SK-N-SH treated with all-trans-retinoic acid at 6 μM for 48 hours (cell line): ENCODE measurements at places on chromosomes 5 and 9.

DNA sequence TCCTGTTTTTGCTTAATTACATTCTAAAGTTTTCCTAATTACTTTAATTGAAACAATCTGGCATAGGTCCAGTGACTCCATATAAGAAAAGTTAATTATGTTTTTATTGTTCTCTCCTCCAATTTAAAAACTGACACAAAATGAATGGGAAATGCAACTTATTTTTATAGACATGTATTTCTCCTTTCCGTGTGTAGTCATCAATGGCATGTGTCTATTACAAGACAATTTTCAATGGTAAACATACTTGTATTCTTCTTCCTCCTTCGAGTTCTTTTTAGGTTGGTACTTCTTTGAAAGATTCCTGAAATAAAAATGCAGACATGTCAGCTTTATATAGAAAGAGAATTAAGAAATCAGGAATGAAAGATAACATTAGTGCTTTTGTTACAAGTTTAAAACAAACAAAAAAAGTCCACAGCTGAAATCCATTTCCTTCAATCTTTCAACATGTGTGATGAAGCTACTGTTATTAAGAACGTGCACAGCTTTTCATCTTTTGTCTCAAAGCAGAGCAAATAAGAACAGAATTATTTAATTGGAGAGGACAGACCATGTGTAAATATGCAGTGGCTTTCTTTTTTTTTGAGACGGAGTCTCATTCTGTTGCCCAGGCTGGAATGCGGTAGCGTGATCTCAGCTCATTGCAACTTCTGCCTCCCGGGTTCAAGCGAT lies 63.8 kb downstream of the FNBP1 start:
- ATAC-seq = no peak

DNA sequence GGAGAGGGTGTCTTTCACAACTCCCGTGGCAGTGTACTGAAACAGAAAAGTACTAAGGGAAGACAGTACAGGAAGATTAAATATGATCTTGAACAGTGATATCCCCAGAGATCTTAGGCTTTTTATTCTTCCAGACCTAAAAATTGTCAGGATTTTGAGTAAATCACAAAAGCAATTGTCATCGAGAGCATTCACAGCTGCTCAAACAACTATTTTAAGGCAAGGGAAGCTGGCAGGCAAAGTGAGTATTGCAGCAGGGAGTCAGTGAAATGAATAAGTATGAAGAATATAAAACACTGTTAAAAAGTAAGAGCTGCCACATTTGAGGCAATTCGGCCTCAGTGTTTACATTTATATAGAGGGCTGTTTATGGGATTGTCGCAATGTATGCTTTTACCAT lies 479.0 kb downstream of the CAAP1 start:
- ATAC-seq = no peak

DNA sequence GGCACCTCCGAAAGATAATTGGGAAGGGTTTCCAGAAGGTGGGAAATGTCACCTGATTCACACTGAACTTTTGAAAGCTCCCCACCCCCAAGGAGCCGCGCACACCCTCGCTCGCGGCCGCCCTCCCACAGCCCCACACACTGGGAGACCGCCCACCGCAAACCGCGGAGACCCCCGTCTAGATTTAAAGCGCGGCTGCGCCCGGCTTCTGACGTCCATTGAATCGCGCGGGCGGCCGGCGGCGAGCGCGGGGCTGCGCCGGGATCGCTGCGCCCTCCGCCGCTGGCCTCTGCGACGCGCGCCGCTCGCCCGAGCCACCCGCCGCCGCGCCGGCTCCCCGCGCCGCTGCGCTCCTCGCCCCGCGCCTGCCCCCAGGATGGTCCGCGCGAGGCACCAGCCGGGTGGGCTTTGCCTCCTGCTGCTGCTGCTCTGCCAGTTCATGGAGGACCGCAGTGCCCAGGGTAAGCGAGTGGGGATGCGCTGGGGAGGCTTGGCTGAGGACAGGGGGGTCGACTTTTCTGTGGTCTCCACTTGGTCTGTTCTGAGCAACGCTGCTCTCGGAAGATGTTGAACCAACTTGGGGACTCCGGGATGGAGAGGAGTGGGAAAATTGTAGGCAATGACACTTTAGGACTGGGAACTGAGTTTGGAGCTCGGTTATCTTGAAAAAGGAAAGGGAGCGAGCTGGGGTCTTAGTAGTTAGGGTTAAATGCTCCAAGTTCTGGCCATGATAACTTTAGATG lies at the start of gene FST:
Gene FST, plus strand, starts transcription at position 214 of the 743 bp plus-strand sequence. Its CDS starts 163 bp downstream, at position 377.
- ATAC-seq = peak; percentile 9

GRCh38 chr5:89967771-89968444 lies 441.6 kb downstream of the CETN3 start:
- peak; percentile 42 for ATAC-seq

DNA sequence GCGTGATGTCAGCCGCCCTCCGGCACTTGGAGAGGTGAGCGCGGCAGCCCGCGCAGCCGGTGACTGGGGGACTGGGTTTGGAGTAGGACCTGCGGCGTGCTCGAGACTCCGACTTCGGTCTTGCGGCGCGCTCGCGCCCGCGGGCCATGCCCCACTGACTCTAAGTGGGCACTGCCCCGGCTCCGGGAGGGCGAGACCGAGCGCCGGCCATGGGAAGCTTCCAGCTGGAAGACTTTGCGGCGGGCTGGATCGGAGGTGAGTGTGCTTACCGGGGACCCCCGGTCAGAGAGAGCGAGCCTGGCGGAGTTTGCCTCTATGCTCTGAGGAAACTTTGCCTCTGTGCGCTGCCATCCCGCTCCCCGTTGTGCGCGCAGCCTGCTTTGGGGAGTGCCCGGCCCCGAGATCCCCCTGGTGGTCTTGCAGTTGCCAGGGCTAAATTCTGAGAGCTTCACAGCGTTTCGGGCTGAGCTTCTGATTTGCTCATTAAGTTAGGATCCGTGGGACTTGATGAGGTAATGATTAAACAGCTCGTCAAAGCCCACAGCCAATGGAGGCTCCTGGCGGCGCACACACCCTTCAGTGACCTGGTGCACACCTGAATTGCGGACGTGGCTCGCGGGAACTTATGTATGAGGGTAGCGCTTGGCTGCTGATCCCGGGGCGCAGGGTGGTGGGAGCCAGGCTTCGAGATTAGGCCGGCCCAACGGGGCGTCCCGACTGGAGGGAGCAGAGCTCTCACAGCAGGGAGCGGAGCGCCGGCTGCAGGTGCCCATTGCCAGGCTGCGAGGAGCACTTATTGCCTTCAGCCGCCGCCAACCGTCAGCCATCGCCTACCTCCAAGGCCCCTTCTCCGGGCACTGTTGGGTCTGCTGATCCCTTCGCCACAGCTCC lies at the start of gene SLC25A48:
Gene SLC25A48, plus strand, starts transcription at position 25 of the 891 bp plus-strand sequence. Its CDS starts 185 bp downstream, at position 210.
- ATAC-seq = no peak

- ATAC-seq = no peak
Observed at GRCh38 chr5:135255461-135256178, 143.4 kb downstream of the MACROH2A1 start.

GRCh38 chr9:79287708-79288290 lies 284.0 kb upstream of the TLE4 start:
- ATAC-seq = peak; percentile 78

- ATAC-seq = 0 out of 3 replicates have a peak, but pooled peaks have one; percentile 51
Observed at GRCh38 chr5:129172580-129172979, 78.0 kb downstream of the ISOC1 start.

DNA sequence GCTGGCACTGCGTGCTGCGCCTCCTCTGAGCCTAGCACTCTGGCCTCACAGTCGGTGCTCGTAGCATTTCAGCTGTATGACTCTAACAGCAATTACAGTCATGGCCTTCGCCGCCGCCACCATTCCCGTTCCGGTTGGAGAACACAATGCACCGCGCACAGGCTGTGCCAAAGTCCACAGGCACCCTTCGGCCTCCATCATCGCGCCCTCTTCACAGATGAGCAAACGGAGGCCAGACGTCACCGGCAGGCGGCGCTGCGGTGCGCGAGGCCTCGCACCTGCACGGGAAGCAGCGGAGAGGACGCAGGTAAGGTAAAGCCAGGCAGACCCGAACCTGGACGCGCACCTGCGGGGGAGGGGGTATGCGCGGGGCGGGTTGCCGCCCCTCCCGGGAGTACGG lies 128.9 kb downstream of the BARX1 start:
- no peak for ATAC-seq

- no peak for ATAC-seq
Observed at GRCh38 chr5:51172903-51173626, 210.2 kb upstream of the ISL1 start.

DNA sequence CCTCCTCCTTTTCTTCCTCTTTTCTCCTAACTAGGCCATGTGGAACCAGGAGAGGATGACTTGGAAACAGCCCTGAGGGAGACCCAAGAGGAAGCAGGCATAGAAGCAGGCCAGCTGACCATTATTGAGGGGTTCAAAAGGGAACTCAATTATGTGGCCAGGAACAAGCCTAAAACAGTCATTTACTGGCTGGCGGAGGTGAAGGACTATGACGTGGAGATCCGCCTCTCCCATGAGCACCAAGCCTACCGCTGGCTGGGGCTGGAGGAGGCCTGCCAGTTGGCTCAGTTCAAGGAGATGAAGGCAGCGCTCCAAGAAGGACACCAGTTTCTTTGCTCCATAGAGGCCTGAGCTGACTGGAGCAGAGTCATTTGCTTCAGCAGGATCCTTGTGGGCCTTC lies 13.7 kb downstream of the NUDT2 start:
- no peak for ATAC-seq

DNA sequence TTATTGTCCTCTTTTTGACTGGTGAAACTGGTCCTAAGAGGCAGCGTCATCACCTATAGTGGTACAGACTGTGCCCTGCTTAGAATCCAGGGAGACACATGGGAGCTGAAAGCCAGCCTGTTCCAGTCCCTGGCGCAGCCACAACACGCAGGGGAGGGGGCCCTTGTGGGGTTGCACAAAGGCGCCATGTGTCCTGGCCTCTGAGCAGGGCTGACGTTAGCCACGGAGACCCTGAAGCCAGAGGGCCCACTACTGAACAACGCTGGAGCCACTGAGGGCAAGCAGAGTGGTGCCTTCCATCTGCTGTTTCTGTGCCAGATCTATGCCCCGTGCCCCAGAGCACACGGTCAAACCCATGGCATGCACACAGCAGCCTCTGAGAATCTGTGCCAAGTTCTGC lies 147.3 kb downstream of the ACTL7B start:
- ATAC-seq = no peak

GRCh38 chr5:61416010-61416409 lies 84.0 kb downstream of the ZSWIM6 start:
- ATAC-seq = peak; percentile 47

- ATAC-seq = no peak
Observed at GRCh38 chr5:169580964-169581363, 2.6 kb upstream of the SPDL1 start.

DNA sequence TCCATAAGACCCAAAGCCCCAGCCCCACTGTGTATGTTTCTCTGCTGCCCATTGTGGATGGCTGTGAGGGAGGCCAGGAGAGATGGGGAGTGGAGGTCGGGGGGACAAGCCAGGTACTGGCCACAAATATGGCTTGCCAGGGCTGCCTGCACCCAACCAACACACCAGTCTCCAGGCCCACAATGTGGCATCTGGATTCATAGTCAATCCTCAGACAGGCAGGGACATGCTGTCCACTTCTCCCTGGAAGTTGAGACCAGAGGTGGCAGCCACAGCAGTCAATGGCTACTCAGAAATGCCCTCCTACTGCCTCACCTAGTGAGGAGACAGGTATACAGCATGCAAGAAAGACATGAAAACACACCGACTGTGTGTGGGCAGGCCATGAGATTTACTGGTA lies 61.2 kb upstream of the SLC25A51 start:
- peak; percentile 3 for ATAC-seq

DNA sequence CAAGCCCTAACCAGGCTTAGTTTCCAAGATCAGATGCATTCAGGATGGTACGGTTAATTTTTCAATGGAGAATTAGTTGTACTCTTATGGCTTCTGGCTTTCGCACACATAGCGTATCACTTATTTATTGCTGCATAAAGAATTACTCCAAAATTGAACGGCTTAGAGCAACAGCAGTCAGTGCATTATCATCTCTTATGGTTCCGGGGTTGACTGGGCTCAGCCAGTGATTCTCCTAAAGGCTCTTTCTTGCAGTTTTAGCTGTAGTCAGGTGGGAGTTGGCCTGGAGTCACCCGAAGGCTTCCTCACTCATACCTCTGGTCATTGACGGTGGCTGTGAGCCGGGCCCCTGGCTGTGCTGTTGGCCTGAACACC lies 595 bp upstream of the GRHPR start:
- peak; percentile 41; the same call in 2 of the 3 replicates for ATAC-seq

DNA sequence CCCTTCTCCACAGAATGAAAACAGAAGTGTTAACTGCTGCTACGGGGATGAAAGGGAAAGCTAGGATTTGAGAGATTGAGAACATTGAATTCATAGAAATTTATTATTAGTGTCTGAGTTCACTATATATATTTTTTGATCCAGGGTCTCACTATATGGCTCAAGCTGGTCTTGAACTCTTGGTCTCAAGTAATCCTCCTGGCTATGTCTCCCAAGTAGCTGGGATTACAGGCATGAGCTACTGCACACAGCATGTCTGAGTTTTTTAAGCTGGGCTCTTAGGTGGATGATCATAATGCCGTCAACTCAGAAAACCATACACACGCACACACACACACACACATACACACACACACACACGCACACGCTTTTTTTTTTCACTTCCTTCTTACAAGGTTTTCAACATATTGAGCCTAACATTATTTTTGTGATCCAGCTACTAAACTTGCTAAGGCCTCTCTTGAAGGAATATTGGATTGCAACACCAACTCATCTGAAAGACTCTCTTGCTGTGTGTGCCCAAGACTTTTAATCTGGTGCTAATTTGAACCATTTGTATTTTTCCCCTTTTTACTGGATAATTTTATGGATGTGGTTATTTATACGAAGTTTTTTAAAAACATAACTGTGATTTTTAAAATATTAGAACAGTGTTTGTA lies 1045.4 kb downstream of the DTWD2 start:
- no peak for ATAC-seq

GRCh38 chr9:3299872-3300271 lies 225.9 kb downstream of the RFX3 start:
- no peak for ATAC-seq

- ATAC-seq = no peak
Observed at GRCh38 chr5:134003064-134003816, 1.5 kb downstream of the VDAC1 start.

GRCh38 chr5:158809310-158809850 lies 290.3 kb downstream of the EBF1 start:
- no peak for ATAC-seq

- ATAC-seq = peak; percentile 68
Observed at GRCh38 chr5:61277190-61277589, 54.9 kb upstream of the ZSWIM6 start.

DNA sequence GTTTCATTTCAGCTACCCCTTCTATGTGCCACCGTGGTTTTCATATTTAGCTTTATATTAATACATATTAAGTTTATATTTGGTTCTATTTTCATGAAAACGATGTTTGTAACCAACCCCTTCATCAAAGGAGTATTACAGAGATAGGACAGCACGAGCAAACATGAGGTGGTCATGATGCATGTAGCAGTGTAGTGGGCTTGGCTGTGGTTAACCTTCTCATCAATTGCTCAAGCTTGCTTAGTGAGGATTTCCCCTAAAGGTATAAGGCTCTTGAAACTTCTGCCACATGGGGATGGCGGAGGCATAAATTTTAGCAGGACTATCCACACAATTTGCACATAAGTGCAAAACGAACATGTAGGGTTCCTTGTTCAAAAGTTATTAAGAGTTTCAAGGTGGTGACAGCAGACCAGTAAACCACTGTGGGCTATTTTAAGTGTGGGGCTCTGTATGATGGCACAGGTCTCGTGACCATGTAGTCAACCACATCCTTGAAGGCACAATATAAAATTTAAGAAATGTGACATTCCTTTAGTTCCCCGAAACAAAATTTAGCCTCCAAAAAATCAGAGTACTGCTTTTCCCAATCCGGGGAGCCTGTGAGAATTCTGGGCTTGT lies 24.8 kb downstream of the TMEM174 start:
- ATAC-seq = no peak
